ENCODE measurements at places on chromosomes 16 and 17.

DNA sequence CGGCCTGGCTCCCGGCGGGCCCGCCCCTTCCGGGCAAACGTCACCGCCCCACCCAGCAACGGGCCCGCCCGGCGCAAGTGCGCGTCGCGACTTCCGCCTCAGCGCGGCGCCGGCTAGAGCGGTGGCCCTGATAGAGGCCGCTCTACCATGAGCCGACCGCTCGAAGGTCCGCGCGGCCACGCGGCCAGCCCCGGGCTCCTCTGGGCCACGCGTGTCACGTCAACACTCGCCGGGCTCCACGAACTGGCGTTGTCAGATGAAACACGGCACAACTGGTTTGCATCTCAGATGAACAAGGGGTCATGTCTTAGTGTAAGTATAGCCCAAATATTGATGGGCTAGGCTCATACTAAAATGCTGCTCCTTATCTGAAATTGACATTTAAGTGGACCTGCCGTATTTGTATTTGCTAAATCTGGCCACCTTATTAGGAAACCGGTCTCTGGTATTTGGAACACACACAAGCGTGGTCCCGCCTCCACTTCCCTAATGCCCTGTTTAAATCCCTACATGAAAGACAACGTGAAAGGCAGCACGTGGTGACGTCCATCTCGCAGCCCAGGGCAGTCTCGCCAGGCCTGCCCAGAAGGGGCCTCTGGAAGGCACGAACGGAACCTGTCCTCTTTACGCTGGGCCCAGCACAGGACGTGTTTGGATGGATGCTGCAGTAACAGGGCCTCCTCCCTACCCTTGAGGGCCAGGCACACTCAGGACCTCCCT is at the start of gene ZNF598:
ZNF598 (minus strand) TSS at position 31 of the 720 bp plus-strand sequence.
- peak; percentile 71 for DNase-seq

DNA sequence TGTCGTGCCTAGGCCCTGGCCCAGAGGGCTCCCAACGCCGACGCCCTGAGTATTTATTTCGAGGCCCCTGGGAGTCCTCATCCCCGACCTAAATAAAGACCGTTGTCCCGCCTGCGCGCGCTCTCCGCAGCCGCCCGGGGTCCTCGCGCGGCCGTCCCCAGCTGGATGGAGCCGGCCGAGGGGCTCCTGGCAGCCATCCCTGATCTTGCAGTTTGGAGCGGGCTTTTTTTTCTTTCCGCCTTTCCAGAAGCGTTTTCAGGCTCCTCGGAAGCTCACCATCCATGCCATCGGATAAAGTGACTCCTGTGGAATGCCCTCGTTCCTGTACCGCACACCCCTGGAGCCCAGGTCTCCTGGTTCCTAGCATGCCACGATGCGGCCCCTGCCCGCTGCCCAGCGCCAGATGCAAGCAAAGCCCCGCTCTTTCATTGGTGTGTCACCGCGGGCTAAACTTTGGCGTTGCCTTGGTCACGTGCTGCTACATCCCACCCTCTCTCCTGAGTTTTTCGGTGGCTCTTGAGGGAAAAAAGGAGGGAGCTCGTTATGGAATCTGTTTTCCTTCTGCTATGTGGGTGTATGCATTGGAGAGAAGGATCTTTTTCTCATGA is 716 bp downstream of the TMEM94 start:
- peak; percentile 43 for DNase-seq

GRCh38 chr17:71023249-71024030 is 854.1 kb downstream of the KCNJ2 start:
- no peak for DNase-seq

DNA sequence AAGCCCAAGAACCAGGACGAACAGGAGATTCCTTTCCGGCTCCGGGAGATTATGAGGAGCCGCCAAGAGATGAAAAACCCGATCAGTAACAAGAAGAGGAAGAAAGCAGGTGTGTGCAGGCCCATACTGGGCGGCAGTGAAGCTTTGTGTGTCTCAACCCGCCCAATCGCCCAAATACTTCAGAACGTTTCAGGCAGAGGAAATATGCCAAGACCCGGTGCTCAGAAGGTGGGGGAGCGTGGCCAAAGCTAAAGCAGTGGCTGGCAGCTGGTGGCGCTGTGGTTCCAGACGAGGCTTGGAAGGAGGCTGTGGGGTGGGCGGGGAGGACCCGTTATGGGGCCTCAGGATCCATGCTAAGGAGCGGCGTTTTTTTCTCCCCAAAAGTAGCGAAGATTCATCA is 1.2 kb downstream of the CCDC137 start:
- no peak for DNase-seq

GRCh38 chr17:79831265-79832217 is 7.7 kb downstream of the CBX4 start:
- DNase-seq = peak; percentile 58

GRCh38 chr17:58621174-58621573 is 70.7 kb downstream of the TEX14 start:
- no peak for DNase-seq

DNA sequence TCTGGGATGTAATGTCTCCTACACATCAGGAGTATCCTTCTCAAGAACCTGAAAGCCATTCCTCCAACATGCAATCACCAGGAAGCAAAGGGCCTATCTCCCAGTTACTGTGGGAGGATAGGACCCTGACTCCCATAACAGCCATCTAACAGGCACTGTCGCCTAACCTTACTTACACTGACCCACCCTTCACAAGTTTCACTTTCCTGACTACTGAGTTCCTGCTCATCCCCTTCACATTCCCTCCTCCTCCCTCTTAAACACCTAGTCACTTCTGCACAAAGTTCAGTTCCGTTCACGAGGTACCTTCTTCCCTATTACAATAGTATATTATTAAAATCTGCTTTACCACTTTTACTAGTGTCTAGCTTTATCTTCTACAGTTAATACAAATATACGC is 1.3 kb downstream of the C17orf67 start:
- DNase-seq = no peak

DNA sequence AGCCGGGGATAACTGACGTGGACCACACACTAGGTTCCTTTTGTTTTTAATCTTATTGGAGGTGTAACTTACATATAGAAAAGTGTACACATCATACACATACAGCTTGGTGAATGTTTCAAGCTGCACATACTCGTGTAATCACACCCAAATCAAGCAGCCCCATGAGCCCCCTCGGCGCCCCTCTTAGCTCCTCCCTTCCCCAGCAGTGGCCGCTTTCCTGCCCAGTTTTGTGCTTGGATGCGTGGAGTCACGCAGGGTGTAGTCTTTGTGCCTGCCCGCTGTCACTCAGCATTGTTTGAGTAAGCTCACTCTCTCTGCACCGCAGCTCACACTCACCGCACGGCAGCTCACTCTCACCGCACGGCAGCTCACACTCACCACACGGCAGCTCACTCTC is 151.7 kb upstream of the CHMP6 start:
- DNase-seq = no peak

GRCh38 chr17:50257676-50258224 is 16.5 kb upstream of the TMEM92 start:
- DNase-seq = no peak

GRCh38 chr16:77165006-77165405 is 26.0 kb upstream of the MON1B start:
- no peak for DNase-seq

GRCh38 chr17:44120851-44121605 is 2.4 kb downstream of the HDAC5 start:
- no peak for DNase-seq

DNA sequence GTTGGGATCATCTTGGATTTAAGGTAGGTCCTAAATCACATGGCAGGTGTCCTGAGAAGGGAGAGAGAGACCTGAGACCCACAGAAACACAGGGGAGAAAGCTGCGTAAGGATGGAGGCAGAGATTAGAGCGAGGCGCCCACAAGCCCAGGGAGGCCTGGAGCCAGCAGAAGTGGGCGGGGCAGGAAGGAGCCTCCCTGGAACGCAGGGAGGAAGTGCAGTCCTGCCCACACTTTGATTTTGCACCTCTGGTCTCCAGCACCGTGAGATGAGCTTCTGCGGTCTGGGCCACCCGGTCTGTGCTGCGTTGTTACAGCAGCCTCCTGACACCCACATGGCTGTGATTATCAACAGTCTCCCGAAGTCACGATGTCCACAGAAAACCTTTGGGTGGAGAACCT is 6.4 kb downstream of the DNASE1L2 start:
- DNase-seq = peak; percentile 28

DNA sequence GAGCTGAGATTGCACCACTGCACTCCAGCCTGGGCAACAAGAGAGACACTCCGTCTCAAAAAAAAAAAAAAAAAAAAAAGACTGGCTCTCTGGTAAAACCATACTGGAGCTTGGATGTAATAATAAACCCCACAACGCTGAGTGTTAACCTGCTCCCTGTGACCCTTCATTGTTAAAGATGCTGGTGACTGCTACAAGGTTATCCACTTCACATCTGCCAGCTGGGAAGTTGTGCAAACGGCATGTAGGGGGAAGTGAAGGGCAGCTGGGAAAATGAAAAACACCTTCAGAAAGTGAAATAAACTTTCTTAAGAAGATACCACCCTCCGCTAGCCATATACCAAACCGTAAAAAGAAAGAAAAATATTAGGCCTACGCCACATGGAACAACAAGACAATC is 131.0 kb upstream of the NUDT7 start:
- no peak for DNase-seq

DNA sequence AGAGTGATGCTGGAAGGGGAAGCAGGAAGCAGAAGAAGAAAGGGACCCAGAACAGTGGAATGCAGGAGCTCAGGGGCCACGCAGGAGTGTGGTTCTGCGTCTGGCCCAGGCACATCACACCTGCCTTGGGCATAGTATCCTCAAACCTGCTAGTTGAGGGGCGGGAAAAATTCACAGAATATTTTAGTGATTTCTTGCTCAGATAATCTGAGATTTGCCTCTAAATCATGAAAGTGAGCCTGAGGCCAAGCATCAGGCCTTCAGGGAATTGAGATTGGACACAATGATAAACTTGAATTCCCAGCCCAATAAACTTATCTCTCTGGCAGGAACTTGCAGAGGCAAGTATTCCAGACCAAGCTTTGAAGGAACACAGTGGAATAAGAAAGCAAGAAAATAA is 48.5 kb upstream of the CCL2 start:
- DNase-seq = no peak

DNA sequence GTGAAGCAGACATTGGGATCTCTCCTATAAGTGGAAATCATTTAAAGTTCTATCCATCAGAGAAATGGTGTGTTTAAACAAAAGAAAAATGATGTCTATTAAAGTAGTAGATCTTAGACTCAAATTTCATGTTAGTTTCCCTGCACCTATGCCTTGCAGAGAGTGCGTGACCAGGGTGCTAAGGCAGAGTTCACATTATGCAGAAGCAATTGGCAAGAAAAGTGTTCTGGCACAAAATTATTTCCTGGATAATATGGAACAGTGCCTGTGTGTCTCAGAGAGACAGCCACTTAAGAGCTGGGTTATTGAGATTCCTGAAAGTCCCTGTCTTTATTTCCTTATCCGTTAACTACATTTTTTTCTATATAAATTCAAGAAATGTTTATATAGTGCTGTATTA is 457.0 kb downstream of the CDH8 start:
- no peak for DNase-seq

- DNase-seq = no peak
Measured at GRCh38 chr17:44465897-44466296, 37.3 kb downstream of the GPATCH8 start.

GRCh38 chr16:10850478-10850850 is 26.5 kb upstream of the CIITA start:
- DNase-seq = no peak

DNA sequence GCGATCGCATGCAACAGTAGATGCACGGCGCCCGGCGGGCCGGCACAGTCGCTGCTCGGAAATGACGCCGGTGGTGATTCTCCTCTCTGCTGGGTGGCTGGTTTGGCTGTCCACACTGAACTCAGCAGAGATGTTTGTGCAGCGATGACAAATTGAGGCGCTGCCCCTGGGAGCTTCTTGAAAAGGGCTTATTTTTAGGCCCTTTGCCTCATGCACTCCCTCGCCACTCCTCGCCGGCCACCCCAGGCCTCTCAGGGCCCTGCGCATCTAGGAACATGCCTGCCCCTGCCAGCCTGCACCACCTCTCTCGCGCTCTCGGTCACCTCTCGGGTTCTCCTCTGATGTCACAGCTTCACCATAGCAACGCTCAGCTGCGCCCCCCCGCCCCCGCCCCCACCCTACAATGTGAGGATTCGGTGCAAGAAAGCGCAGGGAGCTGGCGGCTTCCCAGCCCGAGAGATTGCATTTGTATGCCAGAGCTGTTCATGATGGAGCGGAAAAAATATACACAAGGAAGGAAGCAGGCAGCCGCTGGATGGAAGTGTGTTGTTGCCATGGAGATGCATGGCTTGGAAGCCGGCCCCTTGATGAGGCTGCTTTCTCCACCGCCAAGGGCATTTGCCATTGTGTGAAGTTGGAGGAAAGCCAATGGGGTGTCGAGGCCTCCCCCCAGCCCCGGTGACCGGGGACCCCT is 81.3 kb upstream of the PLCG2 start:
- peak; percentile 71 for DNase-seq

DNA sequence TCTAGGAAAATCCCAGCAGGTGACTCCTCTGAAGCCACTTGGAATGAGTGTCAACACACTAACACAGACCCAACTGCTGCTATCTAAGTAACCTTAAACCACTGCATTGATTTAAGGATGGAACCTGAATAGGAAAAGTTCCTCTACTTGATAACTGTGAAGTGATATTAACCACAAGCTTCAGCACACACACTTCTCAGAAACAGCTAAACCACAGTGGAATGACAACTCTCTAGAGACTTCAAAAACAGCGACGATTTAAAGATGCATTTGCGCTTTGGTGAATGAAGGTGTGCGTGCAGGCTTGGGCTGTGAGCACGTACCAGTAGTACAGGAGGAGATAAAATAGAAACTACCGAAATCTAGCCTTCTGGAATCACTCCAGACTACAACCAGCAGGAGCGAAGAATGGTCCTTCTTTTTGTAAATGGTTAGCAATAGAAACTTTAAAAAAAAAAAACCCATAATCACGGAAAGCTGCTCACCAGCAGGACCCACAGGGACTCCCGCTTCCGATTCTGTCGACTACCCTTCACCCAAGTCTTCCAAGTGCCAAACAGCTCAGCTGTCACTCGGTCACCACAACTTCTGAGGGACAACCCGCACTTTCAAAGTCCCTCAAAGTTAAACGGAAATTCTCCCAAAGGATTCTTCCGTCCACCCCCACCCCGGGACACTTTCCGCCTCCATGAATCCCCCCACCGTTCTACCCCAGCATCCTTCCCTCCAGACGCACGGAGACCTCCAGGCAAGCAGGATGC is 137.7 kb upstream of the CORO6 start:
- DNase-seq = no peak

- DNase-seq = no peak
Measured at GRCh38 chr16:20327444-20328041, at the start of gene GP2. TSS of gene GP2 (minus strand) at chr16:20327513. CDS start at chr16:20326431, 1,082 bp downstream.

GRCh38 chr16:50093607-50094539 is 28.1 kb downstream of the HEATR3 start:
- no peak for DNase-seq

GRCh38 chr16:87877942-87878507 is 8.7 kb upstream of the SLC7A5 start:
- no peak for DNase-seq

- DNase-seq = no peak
Measured at GRCh38 chr17:44932787-44933097, 14.8 kb downstream of the KIF18B start.

DNA sequence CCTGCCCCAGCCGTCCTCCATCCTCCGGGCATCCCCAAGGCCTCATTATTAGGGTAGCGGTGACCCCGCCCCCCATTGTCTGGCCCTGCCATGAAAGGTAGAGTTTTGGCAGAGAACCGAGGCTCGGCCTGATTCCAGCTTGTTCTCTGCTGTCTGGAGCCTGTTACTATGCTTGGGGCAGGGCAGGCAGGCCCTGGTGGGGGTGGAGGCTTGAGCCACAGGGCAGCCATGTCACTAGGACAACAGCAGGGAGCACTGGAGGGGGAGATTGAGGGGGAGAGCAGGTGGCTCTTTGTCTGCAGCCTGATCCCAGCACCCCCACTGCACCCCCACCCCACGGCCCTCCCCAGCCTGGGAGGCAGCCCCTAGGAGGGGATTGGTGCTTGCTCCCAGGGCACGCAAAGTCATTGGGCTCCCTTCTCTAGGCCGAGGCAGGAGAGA is 15.4 kb downstream of the RHBDL3 start:
- DNase-seq = no peak

Measured in occipital lobe (tissue), 3 donors.